Activated CD4-positive, alpha-beta T cell treated with anti-CD3 and anti-CD28 coated beads, Interleukin-2, amount 50 U/mL, for 24 hours (primary cell): ENCODE measurements at places on chromosomes 16 and 17.
A peak's percentile ranks its signal among the peaks of the same experiment; 100 is the strongest.

- DNase-seq, result no peak
Observed at GRCh38 chr17:18231164-18231563, 5.7 kb downstream of the LLGL1 start.

DNA sequence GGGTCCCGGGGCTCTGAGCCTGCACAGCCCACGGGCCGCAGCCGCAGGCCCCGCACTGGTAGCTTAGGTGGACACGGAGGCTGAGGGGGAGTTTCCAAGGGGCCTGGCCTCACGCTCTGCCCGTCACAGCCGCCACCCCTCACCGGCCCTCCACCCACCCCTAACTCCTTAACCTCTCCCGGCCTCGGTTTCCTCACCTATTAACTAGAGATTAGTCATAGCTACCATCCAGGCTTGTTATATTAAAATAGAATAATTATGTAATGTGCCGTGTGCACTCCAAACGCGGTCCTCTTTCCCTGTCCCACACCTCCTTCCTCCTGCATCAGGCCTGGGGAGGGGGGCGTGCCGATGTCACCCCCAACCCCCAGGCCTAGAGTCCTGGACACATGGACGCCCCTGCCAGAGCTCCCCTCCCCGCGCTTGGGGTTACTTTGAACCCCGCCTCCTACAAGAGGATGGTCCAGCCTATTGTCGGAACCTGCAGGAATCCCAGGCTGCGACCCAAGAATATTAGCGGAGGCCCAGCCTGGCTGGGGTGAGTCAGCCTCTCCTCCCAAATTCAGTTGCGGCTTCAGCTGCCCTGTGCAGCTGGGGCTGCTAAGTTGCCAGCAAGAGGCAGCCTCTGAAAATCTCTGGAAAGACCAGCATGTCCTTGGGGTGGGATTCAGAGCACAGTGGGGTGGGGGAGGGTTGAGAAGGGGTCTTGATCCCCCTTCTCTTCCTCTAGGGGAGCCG is 17.3 kb downstream of the SOCS3 start:
- no peak for DNase-seq

DNA sequence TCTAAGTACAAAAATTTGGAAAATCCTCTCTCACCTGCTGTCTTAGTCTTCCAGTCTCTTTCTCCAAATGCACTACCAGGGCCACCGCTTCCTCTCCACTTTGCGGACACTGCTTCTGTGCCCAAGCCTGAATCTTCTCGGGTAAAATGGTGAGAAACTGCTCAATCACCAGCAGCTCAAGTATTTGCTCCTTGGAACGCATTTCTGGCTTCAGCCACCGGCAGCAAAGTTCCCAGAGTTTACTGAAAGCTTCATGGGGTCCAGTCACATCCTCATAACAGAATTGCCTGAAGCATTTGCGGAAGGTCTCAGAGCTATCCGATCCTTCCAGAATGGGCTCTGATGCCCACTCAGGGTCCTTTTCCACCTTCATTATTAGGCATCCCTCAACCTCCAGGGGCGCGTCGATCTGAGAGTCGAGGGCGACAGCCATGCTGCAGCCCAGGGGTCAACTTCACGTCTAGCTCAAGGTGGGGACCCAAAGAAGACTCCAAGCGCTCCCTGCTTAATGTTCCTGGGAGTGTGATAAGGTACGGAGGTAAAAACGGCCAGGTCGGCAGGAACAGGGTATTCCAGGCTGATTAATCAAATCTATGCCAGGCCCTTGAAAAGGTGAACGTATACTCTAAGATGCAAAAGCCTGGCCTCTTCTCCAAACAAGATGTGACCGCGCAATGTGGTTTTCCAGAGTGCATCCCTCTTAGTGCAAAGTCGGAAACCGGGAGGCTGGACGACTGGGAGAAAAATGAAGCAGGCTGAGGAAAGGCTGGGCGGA is 763 bp downstream of the ZKSCAN2 start:
- no peak for DNase-seq

GRCh38 chr17:64354824-64355535 is 35.7 kb downstream of the PECAM1 start:
- DNase-seq, result no peak

DNA sequence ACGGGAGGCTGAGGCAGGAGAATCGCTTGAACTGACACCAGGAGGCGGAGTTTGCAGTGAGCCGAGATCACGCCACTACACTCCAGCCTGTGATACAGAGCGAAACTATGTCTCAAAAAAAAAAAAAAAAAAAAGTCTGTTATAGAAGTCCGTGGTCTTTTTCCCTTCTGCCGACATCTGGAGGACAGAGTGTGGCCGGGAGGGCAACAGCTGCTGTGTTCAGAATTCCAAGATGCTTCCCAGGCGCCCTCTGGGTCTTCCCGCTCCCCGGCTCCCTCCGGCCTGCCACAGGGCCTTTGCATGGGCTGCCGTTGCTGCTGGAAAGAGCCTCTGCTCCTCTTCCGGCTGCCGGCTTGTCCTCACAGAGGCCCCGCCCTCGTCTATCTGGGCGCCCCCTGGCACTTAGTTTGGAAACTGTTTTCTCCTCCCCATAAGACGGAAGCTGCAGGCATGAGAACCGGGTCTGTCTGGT is 2.4 kb upstream of the CACNA1H start:
- peak; percentile 15 for DNase-seq

GRCh38 chr17:82065638-82066303 is at the start of gene DUS1L:
Gene DUS1L, minus strand, starts transcription at chr17:82065804. Its CDS starts 745 bp downstream, at chr17:82065059.
- DNase-seq, result peak; percentile 53

DNA sequence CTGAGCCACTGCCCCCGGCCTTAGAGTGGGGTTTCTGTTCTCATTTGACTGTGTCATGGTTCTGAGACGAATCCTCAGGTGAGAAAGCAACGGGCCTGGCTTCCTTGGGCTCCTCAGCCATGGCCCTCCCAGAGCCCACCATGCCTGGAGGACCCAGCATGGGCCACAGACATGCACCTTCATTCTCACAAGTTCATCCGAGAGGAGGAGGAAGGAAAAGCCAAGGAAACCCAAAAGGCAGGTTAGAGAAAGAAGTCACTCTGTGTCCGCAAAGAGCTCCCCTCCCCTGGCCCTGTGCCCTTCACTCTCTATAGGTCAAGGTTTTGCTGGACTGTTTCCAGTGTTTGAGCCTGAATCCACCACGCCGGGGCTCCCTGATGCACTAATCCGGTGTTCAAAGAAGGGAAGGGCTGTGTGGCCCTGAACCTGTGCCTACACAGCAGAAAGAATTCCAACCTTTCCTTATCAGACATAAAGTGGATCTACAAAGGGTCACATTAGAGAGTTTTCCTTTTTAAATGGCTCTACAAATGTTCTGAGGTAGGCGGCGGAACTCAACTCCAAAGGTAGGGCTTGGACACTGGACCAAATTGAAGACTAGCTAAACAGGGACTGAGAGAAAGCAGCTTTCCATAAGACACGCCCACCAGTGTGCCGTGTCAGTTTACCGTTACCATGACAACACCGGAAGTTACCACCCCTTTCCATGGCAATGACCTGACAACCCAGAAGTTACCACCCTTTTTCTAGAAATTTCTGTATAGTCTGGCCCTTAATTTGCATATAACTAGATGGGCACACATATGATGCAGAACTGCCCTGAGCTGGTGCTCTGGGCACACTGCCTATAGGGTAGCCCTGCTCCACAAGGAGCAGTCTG is 15.9 kb upstream of the PECAM1 start:
- no peak for DNase-seq

DNA sequence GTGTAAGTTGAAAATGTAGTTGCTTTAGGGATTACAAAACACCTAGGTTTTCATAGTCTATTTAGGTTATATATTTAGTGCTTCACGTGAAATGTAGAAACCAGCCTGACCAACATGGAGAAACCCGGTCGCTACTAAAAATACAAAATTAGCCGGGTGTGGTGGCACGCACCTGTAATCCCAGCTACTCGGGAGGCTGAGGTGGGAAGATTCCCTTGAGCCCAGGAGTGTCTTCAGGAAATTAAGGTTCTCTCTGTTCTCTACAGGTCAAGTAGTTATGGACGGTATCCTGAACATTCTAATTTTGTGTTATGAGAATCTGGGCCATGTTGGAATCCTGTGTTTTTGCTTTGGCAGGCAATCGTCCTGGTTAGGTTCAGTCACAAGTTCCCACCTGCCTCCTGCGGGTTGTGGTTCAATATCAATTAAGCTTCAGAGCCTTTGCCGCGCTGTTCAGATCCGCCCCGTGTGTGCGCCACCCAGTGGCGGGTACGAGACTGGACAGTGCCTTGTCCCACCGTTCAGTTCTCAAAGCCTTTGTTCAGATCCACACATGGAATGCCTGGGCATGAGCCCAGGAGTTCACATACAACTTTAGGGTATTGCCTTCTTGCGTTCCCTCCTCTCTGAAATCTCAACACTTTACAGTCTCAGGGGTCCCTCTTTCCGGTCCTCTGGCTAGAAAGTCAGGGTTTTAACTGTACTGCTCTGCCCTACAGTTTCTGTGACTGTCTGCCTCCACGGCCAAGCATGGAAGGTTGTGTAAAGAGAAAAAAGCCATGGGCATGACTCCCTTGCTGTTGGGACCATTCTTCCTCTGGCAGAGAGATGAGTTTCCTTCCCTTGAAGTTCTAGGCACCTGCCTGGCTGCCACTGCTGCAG is 41.7 kb downstream of the HEATR6 start:
- peak; percentile 42 for DNase-seq

- DNase-seq, result no peak
Observed at GRCh38 chr17:33242375-33243124, 50.5 kb downstream of the ASIC2 start.

DNA sequence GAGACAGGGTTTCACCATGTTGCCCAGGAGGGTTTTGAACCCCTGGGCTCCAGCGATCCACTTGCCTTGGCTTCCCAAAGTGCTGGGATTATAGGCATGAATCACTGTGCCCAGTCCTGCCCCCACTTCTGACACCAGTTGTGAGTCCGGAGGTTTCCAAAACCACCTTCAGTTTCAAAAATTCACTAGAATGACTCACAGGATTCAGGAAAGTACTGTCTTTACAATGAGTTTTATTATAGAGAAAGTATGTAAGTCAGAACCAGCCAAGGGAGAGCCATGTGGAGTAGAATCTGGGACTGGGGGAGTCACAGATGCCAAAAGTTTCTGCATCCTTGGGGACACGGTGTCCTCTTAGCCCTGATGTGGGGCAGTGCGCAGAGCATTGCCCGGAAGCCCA is 55.1 kb downstream of the PLD6 start:
- DNase-seq, result no peak

DNA sequence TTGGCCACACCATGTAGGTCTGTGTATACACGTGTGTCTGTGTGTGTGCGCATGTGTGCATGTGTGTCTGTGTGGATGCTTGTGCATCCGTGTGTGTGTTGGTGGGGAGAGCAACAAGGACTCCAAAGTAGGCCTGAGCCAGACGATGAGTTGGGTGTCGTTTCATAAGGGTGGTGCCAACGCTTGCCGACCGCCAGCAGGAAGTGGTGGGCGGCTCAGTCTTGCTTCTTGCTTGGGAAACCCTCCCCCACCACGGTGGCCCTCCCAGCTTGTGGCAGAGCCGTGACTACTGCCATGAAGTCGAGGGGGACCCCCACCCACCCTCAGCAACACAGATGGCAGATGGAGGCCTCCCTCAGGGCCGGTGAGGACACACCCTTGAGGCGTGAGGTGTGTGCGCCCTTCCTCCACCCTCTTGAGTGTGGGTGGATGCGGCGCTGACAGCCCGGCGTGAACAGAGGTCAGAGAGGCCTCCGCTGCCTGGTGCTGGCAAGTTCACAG is 17.5 kb downstream of the SBK1 start:
- DNase-seq, result peak; percentile 67

GRCh38 chr17:67746704-67747571 is 29.2 kb downstream of the NOL11 start:
- DNase-seq, result no peak

DNA sequence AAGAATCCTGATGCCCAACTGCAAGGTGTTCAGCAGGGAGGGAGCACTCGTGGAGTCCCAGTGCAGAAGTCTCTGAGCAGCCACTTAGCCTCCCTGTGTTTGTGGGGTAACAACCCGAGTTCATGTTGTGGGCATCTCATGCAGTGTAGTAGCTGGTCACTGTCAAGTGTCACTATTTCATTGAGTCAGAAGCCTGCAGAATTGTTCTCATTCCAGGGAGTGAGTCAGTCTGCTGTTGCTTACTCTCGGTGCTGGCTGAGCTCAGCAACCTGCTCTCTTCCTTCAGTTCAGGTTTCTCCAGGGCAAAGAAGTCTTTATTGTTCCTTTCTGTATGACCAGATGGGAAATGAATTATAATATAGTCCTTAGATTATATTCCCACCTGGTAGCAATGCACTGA is 24.1 kb downstream of the HMOX2 start:
- DNase-seq, result no peak

DNA sequence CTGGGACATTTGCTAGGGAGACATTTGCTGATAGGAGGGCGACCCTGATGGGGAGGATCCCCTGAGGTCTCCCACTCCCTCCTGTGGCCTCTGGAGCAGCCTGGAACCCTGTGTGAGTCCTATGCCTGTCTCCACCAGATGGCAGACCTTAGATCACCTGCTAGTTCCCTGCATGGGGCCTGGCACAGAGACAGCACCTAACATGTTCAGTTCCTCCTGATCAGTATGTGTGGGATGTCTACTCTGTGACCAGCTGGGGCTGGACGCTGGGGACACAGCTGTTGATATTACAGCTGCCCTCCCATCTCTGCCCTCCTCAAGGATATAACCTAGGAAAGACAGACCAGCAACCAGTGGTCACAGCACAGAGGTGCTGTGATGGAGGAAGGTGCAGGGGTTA is 1.1 kb upstream of the ADCY7 start:
- no peak for DNase-seq

- no peak for DNase-seq
Observed at GRCh38 chr16:74201576-74201975, 95.0 kb upstream of the PSMD7 start.

DNA sequence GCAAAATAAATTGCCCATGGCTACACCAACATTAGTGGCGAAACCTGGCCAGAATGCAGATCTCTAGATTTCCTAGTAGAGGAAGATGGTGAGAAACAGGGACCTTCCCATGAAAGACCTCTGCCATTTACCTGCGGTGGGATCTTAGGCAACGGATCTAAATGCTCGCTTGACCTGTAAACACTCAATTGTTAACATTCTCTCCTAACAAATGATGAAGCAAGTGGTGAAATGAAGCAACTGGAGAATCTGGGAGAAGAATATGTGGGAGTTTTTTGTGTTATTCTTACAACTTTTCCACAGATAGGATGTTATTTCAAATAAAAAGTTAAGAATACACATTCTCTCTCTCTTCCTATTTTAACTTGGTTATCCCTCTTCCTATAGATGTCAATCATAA is 56.6 kb downstream of the SMG6 start:
- no peak for DNase-seq
